Eye (tissue), 1 donor: ENCODE measurements at places on chromosomes 11 and 22.

DNA sequence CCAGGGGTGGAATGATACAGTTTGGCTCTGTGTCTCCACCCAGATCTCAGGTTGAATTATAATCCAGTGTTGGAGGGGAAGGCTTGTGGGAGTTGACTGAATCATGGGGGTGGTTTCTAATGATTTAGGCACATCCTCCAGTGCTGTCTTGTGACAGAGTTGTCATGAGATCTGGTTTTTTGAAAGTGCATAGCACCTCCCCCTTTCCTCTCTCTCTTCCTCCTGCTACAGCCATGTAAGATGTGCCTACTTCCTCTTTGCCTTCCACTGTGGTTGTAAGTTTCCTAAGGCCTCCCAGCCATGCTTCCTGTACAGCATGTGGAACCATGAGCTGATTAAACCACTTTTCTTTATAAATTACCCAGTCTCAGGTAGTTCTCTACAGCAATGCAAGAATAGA lies 45.1 kb downstream of the THAP12 start:
- no peak for DNase-seq

- DNase-seq: peak; percentile 75
Measured at GRCh38 chr11:79052544-79052943, 388.3 kb downstream of the TENM4 start.

DNA sequence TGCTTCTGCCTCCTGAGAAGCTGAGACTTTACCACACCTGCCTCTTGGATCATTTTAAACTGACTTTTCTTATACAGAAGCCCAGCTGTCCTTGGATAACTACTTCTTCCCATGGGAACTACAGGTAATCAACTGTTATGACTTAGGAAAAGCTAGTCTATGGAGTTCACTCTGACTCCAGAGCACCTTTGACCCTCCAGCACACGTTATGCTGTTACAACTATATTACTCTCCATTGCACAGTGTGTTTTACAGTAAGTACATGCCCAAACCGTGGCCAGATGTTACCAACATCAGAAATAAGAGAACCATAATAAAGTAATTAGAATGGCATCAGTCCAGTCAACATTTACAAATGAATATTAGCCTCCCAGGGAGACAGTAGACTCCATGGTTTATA lies 21.3 kb upstream of the TSG101 start:
- DNase-seq: no peak

GRCh38 chr11:45485070-45485707 lies 180.2 kb downstream of the CHST1 start:
- no peak for DNase-seq

DNA sequence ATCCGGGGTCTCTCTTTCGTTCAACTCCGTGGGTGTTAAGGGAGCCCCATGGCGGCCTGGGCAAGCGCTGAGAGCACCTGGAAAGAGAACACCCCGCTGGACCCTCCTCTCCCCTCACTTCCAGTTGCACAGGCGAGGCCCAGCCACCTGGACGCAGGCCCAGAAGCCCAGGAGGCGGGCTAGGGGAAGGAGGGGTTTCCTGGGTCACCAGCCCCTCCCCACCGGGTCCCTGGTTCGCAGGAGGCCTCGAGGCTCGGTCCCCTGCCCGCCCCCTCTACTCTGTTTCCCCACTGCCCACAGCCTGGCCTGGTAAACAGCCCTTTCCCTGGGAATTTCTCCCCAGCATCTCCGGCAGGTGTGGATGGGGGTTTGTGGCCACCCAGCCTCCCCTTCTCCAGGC lies 8.5 kb upstream of the NFAM1 start:
- no peak for DNase-seq

- no peak for DNase-seq
Measured at GRCh38 chr22:48145738-48146137, 1383.3 kb downstream of the TBC1D22A start.

DNA sequence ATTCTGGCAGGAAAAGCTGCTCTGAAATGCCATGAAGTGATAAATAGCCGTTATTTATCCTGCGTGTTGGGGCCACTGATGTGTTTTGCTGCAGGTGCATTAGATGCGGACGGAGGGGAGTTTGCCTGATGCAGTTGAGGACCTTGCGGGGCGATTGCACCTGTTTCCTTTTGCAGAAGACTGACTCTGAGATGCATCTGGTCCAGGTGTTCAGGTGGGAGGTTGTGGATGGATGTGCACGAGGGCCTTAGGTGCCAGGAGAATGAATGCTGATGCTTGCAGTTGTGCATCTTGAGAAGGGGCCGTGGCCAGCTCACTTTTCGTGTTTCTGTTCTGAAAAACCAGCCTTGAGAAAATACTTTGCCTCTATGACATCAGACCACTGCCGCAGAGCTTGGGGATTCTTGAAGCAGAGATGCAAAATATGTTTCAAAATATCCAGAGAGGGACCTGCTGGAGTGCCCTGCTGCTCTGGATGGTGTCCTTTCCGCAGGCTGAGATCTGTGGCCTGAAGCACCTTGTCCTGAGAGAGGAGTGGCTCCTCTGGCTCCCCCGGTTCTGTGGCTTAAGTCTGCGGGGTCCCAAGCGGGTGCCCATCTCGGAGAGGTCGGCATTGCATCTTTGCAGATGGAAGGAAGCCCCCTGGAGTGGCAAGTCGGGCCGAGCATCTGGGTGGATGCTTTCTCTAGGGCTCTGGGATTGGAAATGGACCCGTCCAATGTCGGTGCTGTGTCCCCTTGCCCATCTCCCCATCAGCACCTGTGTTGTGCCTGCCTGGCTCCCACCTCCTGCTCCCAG lies 1031.1 kb downstream of the TBC1D22A start:
- no peak for DNase-seq

- DNase-seq: no peak
Measured at GRCh38 chr11:120357620-120358019, 21.4 kb downstream of the ARHGEF12 start.

DNA sequence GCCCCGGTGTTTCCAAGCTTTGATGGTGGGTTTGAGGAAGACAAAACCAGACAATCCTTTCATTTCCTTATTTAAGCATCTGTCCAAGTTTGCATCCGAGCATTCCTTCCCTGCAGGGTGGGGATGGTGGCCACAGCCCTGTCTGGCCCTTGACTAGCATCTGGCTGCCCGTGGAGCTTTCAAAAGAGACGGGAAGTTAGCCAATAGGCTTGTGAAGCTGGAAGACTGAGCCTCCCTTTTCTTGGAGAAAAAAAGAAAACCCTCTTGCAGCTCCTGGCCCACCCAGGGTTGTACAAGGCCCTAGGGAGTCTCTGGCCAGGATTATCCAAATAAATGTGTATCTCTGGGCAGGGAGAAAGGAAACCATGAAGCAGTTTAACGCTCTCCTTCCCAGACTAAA lies 60.6 kb downstream of the MICAL2 start:
- no peak for DNase-seq

- DNase-seq: peak; percentile 79
Measured at GRCh38 chr11:65524014-65524740, 706 bp upstream of the SCYL1 start.

- no peak for DNase-seq
Measured at GRCh38 chr11:2091786-2092463, 47.3 kb downstream of the IGF2 start.

DNA sequence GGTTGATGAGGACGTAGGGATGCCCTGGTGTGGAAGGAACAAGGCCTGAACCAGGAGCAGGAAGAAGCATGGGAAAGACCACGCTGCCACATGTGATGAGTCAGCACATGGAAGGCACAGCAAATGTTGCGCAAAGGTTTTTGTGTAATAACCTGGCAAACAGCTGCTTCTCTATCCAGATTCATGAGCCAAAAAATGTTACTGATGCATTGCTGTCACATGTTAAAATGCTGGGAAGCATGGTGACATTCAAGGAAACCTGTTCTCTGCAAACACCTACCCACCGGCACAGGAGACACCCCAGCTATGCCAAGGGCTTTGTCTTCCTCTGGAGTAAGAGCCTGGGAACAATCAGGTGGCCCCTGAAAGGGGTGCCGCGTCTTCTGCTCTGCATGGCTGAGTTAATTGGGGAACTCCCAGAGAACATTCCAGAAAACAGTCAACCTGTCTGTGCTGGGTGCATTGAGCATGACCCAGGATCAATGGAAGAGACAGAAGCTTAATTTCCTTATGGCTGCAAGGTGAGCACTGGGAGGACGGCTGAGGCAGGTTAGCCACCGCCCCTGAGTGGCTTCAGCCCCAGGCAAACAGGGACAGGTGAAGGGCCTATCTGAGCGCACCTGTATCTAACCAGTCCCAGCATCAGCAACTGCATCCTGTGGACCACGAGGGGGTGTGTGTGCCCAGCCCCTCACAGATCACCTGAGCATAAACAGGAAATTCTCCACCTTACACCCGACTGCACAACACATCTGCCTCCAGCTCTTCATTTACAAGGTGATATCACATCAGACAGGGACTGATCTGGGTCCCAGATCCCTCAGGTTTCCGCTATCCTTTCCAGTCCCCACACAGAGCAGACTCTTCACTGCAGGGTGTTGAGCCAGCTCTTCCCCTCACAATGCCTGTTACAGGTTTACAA lies 108.4 kb downstream of the GGTLC2 start:
- no peak for DNase-seq

DNA sequence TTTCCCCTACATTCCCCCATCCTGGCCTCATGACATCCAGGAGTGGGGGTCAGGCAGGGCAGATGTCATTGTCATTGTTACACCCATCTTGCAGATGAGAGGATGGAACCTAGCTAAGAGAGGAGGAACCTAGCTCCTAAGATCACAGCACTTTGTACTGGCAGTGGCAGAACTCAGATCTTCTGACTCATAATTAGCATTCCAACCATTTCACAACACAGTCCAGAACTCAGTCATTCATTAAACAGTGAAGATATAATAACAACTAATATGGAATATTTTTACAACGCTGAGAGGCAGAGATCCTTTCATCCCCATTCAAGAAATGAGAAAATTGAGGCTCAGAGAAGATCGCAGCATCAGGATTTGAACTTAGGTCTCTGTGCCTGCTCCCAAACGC lies 127.8 kb downstream of the CHST1 start:
- DNase-seq: no peak
